Mammary epithelial cell (primary cell): ENCODE measurements at places on chromosomes 7 and 10.

DNA sequence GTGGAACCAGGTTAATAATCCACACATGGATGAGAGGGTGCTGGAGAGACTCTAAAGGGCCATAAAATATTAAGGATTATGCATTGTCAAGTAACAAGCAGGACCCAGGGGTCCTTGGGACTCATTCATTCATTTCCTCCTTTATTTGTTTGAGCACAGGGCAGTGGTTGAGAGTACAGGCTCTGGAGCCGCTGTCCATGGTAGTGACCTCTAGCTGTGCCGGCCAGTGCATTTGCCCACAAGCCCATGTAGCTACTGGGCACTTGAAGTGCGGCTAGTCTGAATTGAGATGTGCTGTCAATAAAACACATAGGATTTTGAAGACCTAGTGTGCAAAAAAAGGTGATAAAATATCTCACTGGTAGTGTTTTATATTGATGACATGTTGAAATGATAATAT, 137.6 kb downstream of the C10orf105 start:
- no peak for DNase-seq

- peak; percentile 32 for DNase-seq
Observed at GRCh38 chr10:12605580-12606405, 256.4 kb downstream of the CAMK1D start.

DNA sequence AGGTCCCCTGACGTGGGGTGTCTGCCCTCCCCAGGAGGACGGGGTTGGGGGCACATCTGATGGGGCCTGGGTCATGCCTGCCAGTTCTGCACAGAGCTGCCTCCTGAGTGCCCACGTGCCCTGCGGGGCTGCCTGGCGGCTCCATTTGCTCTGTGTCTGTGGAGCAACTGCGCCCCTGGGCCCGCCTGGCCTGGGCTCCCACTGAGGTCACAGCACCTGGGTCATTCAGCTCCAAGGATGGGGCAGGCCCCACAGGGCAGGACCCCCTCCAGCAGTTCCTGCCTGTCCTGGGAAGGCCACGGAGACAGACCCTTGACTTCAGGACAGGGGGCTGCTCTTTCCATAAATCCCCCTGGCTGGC, 590.6 kb downstream of the PTPRN2 start:
- DNase-seq: no peak

DNA sequence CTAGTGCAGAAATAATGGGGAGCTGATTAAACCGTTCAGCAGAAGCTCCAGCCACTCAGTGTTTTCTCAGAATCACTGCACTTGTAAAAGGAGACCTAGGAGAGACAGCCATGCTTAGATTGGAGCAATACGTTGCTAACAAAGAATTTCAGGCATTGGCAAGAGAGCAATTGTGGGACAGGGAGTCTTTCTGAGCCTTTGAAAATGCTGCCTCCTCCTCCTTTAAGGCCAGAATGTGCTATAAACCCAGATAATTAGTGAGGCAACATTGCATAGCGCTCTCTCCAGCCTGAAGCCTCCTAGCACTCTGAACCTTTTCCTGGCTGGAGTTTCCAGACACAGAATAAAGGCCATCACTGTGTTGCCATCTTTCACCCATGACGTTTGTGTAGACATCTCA, 18.5 kb upstream of the PTPRN2 start:
- DNase-seq: no peak

DNA sequence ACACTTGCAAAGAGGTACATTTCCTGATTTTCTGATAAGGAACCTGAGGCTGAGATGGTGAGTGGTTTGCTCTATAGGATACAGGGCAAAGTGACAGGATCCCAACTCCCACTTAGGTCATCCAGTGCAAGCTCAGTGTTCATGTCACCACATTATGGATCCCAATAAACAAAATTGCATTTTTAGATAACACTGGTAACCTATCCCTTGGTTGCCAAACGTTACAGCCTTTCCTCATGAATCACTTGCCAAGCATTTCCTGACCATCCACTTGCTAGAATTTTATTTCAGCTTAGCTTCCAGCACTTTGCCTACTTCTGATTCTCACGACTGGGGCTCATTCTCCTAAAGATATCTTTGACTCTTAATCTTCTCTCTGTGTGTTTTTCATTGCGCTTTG, 131.4 kb upstream of the ODAD2 start:
- DNase-seq: peak; percentile 45

GRCh38 chr7:4834601-4835397, 27.0 kb downstream of the PAPOLB start:
- DNase-seq: no peak

DNA sequence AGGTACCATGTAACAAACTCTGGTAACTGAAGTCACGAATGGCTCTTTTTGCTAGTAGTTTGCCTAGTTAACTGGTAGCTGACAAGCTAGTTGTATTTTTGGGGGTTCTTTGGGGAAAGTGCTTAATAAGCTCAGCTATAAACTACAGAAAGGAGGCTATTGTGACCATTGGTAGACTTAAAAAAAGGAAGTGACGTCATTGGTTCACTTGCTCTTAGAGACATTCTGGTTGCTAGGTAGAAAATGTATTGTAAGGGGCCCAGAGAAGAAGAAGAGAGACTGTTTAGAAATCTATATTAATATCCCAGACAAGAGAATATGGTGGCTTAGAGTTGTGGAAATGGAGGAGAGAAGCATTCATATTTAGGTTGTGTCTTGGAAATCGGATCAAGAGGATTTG, 103.0 kb downstream of the NXPH1 start:
- no peak for DNase-seq

GRCh38 chr7:78225534-78225933, 427.0 kb downstream of the PHTF2 start:
- DNase-seq: no peak

GRCh38 chr7:99041526-99041925, 102.4 kb downstream of the SMURF1 start:
- no peak for DNase-seq

DNA sequence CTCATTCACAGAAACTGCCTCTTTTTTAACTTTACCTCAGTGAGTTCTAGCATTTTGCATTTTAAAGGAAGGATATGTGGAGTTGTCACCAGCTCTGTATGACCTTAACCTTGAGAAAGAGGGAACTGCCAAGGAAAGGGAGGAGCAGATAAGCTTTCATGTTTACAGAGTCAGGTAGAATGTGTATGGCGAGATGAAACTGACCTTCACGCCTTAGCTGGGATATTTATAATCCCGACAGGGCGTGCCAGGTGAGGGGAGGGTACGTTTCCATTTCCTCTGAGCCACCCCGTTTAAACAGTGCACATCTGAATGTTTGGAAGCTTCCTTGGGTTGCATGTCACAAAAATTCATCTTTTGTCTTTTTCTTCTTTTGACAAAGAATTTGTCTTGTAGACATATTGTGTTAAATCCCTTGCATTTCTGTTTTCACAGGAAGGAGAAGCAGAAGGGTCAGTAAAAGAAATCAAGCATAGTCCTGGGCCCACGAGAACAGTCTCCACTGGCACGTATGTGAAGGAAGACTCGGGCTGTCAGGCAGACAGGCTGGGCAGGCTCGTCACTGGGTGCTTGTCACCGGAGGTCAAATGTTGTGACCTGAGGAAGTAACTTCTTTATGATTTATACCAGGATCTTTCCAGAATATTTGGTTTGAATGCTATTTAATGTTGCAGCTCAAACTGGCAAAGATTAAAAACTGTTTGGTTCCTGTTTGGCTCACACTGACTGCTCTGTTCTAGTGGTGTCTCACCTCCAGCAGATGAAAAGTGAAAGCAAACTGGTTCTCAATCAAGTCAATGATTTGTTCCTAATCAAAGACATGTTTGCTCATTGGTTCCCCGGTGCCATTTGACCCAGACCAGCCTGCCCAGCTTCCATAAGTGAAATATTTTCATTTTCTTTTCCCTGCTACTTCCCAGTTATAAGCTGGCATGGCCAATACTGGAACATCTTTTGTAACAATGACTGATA, 16.2 kb downstream of the OPTN start:
- DNase-seq: no peak

GRCh38 chr7:149196151-149196704, 882 bp downstream of the ZNF282 start:
- DNase-seq: no peak

DNA sequence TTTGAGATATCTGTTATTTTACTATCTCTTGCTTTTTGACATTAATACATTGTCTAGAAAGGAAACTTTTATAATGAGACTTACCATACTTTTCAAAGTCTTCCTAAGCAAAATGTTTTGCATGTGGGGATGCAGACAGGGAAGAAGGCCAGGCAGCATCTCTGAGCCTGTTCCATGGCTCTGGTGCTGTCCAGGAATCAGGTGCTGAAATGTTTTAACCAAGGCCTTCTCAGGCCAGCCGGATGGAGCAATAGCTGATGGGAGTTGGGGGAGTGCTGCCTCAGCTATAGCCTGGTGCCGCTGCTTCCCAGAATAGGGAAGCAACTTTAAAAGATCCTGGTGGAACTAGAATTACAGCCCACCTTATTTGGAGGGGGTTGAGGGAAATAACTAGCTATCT, 38.5 kb downstream of the CRTAC1 start:
- peak; percentile 21 for DNase-seq

GRCh38 chr7:36137258-36137657, 15.8 kb upstream of the EEPD1 start:
- no peak for DNase-seq

DNA sequence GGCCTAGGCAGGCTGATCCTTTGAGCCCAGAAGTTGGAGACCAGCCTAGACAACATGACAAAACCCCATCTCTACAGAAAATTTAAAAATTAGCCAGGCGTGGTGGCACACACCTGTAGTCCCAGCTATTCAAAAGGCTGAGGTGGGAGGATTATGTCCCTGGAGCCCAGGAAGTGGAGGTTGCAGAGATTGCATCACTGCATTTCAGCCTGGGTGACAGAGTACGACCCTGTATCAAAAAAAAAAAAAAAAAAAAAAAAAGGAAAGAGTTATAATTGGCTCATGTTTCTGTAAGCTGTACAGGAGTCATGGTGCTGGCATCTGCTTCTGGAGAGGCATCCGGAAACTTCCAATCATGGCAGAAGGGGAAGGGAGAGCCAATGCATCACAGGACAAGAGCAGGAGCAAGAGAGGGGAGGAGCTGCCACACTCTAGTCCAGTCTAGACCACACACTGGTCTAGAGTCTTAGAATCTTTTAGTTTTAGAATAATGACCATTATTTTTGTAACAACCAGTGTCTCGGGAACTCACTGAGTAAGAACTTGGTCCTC, 16.8 kb downstream of the DOCK1 start:
- DNase-seq: peak; percentile 23

DNA sequence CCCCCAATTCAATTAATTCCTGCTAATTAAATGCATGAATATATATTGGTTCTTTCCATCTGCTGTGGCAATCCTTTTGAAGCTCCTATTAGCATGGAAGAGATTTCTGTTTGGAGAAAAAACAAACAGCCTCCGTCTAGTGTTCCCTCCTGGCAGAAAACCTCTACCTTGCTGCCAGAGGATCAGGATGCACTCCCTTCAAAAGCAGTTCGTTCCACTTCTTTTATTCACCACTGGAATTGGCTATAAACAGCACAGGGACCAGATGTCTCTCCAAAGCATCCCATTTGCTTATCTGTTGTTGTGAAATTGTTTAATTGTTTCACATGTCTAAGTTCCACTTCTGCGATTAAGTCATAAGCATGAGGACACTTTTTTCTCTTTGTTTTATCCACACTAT, 77.8 kb upstream of the PTN start:
- DNase-seq: no peak

GRCh38 chr10:79299397-79300241, 47.6 kb upstream of the PPIF start:
- DNase-seq: no peak

DNA sequence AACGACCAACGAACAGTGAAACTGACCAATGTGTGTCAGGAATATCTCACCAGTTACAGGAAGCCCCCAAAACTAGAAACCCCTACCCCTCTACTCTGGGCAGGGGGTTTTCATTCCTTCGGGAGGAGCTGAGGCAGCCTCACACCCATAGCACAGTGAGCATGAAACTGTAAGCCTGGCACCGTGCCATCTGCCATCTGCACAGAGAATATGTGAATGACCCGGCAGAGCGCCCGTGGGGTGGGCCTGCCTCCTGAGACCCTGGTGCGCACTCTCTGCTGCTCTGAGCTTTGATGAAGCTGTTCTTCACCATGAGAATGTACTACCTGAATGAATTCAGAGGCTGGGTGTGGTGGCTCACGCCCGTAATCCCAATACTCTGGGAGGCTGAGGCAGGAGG, 27.1 kb downstream of the DAGLB start:
- no peak for DNase-seq

- no peak for DNase-seq
Observed at GRCh38 chr7:135269921-135270320, 36.3 kb downstream of the STRA8 start.
